ENCODE measurements at places on chromosomes 4 and X. TPM values are rescaled to one million over a fixed set of nuclear protein-coding genes. Genes with fewer than 3 reads are reported as not detected.

DNA sequence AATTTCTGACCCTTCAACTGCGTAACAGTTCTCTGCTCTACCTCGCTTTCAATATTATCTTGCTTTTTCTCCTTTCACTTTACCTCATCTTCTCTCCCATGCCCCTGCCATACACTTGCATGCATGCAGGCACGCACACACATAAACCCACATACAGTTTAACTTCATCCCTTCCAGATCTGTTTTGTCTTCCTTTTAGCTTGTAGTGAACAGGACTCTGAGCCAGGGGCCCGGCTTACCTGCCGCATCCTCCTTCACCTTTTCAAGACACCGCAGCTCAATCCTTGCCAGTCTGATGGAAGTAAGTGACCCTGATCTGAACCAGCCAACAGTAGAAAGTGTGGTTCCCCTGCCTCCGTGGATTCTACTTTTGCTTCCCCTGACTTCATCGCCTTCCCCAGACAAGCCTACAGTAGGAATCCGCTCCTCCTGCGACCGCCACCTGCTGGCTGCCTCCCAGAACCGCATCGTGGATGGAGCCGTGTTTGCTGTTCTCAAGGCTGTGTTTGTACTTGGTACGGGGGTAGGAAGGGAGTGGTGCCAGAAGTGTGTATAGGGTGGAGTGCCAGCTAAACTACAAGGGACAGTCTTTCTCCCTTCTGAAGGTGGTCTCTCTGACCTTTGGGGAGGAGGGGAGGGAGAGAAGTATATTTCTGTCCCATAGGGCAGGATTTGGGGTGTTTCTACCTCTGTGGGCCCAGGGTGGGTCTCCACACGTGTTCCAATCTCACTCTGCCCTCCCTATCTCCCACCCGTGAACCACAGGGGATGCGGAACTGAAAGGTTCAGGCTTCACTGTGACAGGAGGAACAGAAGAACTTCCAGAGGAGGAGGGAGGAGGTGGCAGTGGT lies 10.7 kb downstream of the MED12 start:
- no peak for DNase-seq

- no peak for DNase-seq
Measured at GRCh38 chr4:174318829-174319764, 35.4 kb downstream of the CEP44 start.

GRCh38 chr4:109414938-109415337 lies 18.7 kb upstream of the SEC24B start:
- DNase-seq = no peak

The DIPK2B gene
- not detected for polyA plus RNA-seq

The RRH gene
- 0.09 TPM for polyA plus RNA-seq

The PAGE4 gene
- not detected for polyA plus RNA-seq

All from keratinocyte (primary cell).